ENCODE measurements at places on chromosomes 11 and 22.

DNA sequence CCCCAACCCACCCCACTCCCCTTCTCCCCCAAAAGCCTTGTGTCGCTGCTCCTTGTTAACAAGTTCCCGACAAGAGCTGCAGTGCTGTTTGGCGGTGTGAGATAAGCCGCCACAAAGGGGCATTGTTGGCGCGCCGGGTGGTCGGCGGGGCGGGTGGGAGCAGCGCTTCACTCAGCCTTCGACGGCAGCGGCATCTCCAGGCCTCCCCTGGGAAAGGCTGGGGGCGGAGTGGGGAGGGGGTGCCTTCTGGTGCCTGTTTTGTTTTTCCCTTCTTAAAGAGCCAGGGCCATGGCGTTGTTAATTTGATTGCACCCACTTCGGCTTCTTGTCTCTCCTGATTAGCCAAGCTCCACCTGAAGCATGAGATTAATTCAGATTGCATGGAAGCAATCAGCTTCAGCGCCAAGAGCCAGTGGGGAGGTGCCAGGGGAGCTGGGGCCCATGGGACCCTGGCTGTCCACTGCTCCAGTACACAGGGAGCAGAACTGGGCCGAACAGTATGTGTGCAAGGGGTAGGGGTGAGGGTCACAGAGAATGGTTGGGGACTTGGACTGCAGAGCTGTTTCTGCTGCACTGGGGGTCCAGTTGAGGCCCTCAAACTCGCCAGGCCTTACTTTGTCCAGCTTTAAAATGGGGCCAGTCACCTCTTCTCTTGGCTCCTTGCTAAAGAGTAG, 165.1 kb downstream of the CEP164 start:
- no peak for DNase-seq

DNA sequence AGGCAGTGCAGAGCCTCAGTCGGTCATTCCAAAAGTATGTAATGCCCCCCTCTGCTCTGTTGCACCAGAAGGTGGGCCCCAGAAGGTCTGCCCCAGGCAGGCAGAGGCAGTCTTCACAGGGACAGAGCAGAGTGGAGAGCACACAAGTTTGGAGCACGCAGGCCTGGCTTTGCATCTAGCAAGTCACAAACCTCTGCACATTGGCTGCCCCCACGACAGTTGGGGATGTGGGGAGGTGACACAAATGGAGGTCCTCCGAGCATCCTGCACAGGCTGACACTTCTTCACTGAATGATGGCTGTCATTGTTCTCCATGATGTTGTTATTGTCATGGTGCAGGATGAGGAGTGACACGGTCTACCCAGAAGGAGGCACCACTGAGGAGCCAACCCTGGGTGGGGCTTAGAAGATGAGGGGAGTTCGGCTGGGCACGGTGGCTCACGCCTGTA, 11.9 kb downstream of the TOM1 start:
- no peak for DNase-seq

- DNase-seq = no peak
These were observed 13.8 kb upstream of the TEF start for GRCh38 chr22:41367680-41368542.

DNA sequence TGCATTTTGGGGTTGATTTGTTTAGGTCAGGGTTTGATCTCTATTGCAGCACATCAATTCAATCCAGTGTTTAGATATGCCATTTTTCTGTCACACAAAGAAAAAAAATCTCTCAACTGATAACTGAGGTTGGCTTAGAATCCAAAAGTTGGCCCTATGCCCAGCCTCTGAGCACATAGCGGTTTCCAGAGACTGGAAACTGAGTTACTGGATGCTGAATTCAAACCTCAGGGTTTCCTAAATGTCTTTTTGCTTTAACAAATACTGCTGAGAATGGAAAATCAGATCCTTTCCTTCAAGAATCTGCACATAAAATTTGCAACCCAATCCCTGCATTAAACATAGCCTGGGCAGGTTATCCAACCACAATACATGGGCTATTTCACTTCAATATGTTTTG, 4.0 kb downstream of the P4HA3 start:
- DNase-seq = no peak

GRCh38 chr11:94746721-94747120, 21.4 kb upstream of the AMOTL1 start:
- DNase-seq = no peak

- no peak for DNase-seq
These were observed 22.3 kb upstream of the TMEM191C start for GRCh38 chr22:21444701-21445436.
